Effector CD4-positive, alpha-beta T cell (primary cell): ENCODE measurements at places on chromosomes 12 and 14.
A peak's percentile ranks its signal among the peaks of the same experiment; 100 is the strongest.

- DNase-seq: no peak
These were observed 256.8 kb upstream of the FLRT2 start for GRCh38 chr14:85273099-85273677.

GRCh38 chr12:104025771-104026170 is 24.2 kb downstream of the GLT8D2 start:
- DNase-seq: no peak

GRCh38 chr14:68306934-68307789 is 485.7 kb downstream of the ZFP36L1 start:
- DNase-seq: no peak

GRCh38 chr14:21476523-21476924 is 235 bp downstream of the RAB2B start:
- DNase-seq: peak; percentile 81

- no peak for DNase-seq
These were observed 1.5 kb upstream of the MLF2 start for GRCh38 chr12:6754411-6754810.

- no peak for DNase-seq
These were observed 26.9 kb downstream of the DDX47 start for GRCh38 chr12:12839873-12840579.

DNA sequence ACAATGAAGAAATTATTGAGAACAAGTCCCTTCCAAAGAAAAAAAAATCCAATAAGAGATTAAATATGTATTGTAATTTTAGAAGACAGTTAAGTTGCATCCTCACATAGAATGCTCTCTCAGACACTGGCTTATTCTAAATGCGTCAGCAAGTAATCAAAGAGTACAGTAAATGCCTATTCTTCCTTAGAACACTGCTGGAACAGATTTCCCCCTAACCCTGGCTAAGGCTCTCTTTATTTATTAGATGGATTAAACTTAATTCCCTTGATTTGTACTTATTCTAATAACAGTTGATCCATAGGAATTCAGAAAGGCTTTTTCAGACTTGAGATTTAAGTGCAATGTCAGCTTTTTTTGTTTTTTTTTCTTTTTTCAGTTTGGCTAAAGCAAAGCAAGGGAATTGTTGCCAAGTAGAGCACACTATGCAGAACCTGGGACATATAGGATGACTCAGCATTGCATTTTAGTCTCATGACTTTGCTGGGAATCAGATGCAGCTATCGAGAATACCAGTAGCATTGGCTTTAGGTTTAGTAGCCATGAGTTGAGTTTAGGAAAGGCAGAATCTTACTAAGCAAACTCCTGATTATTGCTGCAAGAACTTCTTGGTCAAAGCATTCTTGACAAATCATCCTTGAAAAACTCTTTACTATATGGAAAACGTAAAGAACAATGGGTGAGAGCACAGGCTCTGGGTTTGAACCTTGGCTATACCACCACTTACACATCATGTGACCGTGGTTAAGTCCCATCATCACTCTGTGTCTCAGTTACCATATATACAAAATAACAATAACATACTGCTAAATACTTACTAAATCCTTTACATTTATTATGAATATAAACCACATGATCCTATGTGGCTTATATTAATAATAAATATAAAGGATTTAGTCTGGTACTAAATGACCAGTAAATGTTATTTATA is 26.7 kb downstream of the MED21 start:
- no peak for DNase-seq

DNA sequence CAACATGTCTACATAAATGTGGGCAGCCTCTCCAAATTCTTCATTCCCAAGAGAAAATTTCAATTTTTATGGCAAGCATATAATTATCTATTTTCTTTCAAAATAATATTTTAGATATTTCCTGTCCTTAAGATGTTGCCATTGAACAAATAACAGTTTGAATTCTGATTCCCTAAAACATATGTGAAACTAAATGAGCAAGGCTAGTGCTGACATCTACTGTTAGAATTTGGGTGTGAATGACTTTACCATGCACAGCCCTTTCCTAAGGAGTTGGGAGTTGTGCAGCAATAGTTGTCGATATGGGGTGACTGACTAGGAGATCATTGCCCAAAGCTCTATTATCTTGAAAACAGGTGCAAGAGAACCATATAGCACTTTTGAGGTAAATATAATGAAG is 108.2 kb upstream of the SLC38A4 start:
- no peak for DNase-seq

GRCh38 chr12:49655595-49656236 is 32.4 kb downstream of the PRPF40B start:
- DNase-seq: no peak
